Epithelial cell of esophagus (primary cell): ENCODE measurements at places on chromosomes 5 and 9.

DNA sequence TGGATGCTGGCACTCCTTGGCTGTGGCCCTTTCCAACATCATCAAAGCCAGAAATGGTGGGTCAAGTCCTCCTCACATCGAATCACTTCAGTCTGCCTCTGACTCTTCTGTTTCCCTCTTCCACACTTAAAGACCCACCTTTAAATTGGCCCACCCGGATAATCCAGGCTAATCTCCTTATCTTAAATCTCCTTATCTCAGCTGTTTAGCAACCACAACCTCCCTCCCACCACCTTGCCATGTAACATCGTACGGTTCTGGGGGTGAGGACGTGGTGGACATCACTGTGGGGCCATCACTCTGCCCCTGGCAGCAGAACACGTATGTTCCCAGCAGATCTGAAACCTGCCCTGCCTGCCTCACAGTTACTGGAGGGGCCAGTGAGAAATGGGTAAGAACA is 11.5 kb downstream of the IGFBPL1 start:
- no peak for DNase-seq

- DNase-seq = no peak
Observed at GRCh38 chr9:123922431-123922830, 7.5 kb downstream of the DENND1A start.

GRCh38 chr5:53337827-53338226 is 142.6 kb upstream of the FST start:
- peak; percentile 41 for DNase-seq

GRCh38 chr5:179023528-179024189 is at the start of gene ZNF879:
ZNF879 (plus strand) TSS chr5:179023804; CDS start chr5:179025005, 1,201 bp downstream.
- DNase-seq = peak; percentile 96

DNA sequence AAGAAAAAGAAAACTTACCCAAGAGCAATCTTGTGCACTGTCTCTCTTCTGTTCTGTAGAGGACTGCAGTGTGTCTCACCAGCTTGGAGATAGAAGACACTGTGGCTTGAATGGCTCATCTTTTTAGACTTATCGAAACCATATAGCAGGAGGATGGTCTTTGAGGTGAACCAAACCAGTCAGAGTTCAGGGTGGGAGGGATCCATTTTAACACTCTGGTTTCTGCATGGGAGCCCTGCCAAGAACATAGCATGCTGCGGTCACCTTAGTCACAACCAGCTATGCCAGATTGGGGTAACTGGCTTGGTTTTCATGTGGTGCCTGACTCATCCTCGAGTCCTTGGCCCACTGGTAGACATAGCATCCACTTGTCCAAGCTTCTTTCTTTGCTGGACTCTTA is 135.1 kb downstream of the PAPPA start:
- peak; percentile 77 for DNase-seq

DNA sequence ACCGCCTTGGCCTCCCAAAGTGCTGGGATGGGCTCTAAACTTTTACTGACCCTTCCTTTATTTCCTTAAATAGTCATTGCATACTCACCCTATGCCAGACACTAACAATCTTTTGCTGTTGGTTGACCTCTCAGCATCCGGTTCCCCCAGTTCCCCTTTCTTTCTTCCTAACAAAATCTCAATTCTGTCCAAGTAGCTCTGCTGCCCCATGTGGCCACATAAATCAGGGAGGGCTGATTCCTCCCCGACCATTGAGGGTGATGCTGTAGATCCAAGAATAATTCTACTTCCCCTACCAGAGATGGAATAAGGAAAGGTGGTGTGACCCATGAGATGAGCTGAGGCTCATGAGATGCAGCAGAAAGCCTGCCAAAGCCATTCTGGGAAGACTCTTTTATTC is 315.3 kb upstream of the MSX2 start:
- no peak for DNase-seq

GRCh38 chr9:90861826-90862740 is 60.5 kb downstream of the SYK start:
- DNase-seq = no peak

DNA sequence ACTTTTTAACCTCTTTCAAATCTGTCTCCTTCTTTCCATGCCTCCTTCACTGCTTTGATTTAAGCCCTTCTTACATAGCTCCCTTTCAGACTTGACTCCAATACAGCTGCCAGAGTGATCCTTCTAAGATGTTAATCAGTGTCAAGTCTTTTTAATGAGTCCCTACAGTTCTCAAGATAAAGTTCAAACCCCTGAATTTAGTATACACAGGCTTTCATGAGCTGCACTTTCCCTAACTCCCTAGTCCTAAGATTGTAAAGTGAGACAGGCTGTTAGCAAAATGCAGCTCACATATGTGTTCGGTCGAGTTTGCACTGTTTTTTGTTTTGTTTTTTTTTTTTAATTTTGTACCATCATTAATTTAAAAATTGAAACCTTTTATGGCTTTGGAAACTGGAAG is 190.4 kb upstream of the VCAN start:
- DNase-seq = no peak

- no peak for DNase-seq
Observed at GRCh38 chr9:129398101-129398960, 220.3 kb upstream of the IER5L start.

DNA sequence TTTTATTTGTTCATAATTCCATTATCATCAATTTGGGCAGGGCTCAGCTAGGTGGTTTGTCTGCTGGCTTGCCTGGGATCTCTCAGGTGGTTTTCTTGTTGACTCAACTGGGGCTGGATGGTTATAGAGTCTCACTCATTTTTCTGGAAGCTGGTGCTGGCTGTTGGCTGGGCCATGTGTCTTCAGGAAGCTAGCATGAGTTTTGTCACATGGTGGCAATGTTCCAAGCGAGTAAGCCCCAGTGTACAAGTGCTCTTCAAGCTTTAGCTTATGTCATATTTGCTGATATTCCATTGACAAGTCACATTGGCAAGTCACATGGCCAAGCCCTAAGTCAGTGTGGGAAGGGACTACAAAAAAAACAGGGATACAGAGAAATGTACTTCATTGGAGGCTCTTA is 2.3 kb upstream of the RASEF start:
- DNase-seq = no peak

- DNase-seq = peak; percentile 77
Observed at GRCh38 chr9:10678790-10679189, 66.0 kb upstream of the PTPRD start.

GRCh38 chr9:99894826-99895225 is 11.6 kb upstream of the STX17 start:
- no peak for DNase-seq

DNA sequence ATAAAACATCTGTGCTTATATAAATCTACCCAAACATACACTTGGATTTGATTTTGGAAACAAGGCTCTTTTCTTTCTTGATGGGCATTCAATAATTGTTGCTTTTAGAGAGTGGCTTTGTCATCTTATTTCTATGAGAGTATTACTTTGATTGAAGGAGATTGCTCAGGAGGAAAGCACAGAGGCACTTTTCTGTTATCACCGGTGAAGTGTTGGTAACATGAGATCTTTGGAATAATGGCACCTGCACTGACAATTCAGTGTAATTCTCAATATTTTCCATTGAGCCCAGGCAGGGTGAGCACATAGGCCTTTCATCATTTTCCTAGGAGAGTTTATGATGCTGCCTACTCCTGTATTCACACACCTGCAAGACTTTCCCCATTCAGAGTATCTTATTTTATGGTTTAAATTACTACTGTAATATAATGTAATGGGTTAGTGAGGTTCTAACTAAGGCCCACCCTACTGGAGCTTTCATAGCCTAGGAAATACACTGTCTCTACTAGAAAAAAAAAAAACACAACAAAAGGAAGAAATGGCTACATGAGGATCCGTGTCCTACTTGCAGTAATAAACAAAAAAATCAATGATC is 244.3 kb downstream of the DENND1A start:
- no peak for DNase-seq

GRCh38 chr5:119179857-119180641 is 109.2 kb downstream of the DMXL1 start:
- peak; percentile 24 for DNase-seq

DNA sequence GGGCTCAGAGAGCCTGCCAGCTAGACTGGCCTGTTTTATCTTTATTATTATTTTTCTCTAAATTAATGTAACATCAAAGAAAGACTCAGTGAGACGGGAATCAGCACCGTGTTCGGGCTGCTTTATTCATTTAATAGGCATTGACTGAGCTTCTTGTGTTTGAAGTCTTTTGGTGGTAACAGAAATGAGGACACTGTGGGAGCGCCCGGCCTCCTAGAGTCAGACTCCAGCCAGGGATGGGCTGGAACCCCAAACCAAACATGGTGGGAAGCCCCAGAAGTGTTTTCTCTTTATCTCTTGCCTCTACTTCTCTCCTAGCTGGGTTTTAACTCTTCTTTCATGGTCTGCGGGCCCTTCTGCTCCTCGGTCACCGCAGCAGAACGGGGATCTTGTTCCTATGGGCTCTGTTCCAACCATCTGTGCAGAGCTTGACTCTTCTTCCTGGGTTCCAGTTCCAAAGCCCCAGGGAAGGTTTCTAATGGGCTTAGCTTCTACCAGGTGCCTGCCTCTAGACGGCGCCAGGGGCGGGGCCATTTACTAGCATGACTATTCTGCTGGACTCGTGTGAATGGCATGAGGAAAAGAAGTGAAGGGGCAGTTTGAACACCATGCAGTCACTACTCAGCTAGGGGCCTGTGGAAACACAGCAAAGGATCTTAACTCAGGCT is 123.8 kb downstream of the FGF18 start:
- DNase-seq = peak; percentile 14

- DNase-seq = no peak
Observed at GRCh38 chr5:51599587-51599986, 216.3 kb downstream of the ISL1 start.

DNA sequence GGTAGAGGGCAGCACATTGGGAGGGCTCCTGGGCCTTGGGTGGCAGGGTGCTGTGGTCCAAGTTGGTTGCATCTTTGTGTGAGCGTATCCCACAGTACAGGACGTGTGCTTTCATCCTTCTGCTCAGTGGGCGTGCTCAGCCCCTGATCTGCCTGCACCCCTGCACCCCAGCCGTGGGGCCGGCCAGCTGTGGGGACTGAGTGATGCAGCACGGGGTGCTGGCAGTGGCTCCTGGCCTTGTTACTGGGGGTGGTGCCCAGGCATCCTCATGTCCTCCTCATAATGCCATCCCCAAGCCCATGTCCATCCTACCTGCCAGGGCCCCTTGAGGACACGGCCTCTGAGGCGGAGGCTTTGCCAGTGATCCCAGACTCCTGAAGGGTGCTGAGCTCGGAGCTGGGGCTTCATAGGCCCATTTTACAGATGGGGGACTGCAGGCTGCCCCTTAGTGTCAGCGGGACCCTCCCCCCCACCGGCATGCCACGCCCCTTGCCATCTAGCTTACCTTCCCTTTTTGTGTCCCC is 100.7 kb downstream of the PHF2 start:
- no peak for DNase-seq

GRCh38 chr9:27196383-27196782 is 87.4 kb downstream of the TEK start:
- DNase-seq = peak; percentile 63

- DNase-seq = no peak
Observed at GRCh38 chr5:179302499-179303185, 42.6 kb downstream of the ADAMTS2 start.

DNA sequence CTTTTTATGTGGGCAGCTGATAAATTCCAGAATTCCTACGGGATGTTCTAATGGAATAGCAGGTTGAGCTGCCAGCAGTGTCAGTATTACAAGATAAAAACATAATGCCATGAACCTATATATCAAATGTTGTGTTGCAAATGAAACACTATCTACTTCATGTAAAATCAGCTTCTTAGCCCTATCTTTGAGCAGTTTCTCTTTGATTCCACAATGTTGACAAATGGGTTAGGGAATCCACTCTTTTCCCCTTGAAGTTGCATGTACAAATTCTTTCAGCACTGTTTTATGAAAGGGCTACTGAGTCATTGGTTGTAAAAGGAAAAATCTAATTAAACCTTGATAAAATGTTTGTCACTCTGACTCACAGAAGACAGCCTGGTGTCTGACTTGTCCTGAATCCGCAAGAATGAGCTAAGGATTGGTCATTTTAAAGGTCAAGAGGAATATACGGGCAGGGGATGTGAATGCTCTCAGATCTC is 950.6 kb upstream of the NUDT12 start:
- peak; percentile 36 for DNase-seq

- DNase-seq = no peak
Observed at GRCh38 chr5:97355775-97356174, 172.7 kb upstream of the RIOK2 start.

- DNase-seq = no peak
Observed at GRCh38 chr5:75009556-75010345, 42.6 kb downstream of the GCNT4 start.

- DNase-seq = peak; percentile 88
Observed at GRCh38 chr9:78122631-78123030, 91.0 kb upstream of the GNAQ start.

DNA sequence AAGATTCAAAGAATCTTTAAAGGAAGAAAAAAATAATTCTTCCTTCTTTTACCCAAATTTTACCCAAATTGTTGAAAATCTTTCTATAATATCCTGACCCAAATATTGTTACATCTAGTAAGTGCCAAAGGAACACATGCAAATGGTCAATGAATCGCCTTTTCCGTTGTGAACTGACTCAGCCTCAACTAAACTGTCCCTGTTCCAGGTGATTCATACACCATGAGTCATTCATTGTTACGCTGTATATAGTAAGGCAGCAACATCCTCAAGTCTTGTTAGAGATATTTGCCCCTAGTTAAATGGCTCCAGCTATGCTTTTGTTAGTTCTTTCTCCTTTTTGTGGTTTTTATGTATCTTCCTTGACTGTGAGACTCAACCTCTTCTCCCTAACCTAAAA is 9.7 kb downstream of the PTGER4 start:
- DNase-seq = peak; percentile 96

DNA sequence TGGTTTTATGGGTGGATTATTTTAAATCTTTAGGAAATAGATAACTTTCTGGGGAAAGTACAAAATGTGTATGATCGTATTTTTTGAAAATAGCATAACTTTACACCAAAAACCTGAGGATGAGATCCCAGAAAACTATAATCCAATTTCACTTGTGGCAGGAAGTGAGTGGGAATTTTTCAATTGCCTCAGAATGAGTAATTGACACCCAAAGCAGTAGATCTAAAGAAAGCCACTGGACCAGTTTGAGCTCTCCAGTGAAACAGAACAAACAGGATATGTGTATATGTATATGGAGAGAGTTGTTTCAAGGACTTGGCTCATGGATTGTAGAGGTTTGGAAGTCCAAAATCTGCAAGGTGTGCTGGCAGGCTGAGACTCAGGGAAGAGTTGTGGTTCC is 109.2 kb upstream of the SHB start:
- peak; percentile 93 for DNase-seq

- DNase-seq = peak; percentile 64
Observed at GRCh38 chr5:143923634-143924266, 111.8 kb downstream of the HMHB1 start.
